ENCODE measurements at places on chromosomes 1 and 21.
A peak's percentile ranks its signal among the peaks of the same experiment; 100 is the strongest.

DNA sequence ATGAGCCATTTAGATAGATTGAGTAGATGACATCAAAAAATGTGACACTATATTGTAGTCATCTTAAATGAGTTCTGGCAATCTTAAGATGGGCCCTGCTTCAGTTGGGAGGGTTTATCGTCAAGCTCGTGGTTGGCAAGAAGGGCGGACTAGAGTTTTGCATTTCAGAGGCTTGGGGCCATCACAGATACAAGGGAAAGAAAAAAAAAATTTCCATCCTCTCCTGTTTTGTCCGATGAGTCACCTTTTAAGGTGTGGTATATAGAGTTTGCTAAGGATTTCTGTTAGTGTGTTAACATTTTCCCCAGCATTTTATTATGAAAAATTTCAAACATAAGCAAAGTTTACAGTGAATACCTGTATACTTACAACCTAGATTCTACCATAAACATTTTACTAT lies 31.8 kb upstream of the KCNQ4 start:
- DNase-seq = no peak
- H3K36me3 ChIP-seq = peaks cover 94% of the 10 kb centered on the region
- no peaks in the 10 kb centered on the region for H3K27me3 ChIP-seq
- H3K4me3 ChIP-seq = no peak overlapping the region

DNA sequence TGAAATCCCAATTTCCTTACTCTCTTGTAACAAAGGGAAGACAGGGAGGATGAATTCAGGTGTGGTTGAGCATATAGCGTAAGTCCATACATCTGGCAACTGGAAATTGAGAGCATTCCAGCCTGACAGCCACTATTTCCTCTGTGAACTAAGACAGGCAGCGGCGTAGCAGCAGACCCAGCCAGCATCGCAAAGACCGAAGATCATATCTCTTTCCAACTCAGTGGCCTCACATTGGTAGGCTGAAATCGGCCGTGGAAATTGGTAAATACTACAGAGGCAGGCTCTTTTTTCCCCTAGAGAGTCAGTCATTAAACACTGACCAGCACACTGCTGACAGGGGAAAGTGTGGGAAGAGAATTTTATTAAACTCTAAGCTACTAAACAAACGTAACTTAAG lies 43.4 kb downstream of the TARBP1 start:
- H3K36me3 ChIP-seq = no peaks in the 10 kb centered on the region
- DNase-seq = peak; percentile 13
- no peaks in the 10 kb centered on the region for H3K27me3 ChIP-seq
- H3K4me3 ChIP-seq = no peak overlapping the region

- H3K36me3 ChIP-seq = peaks cover 27% of the 10 kb centered on the region
- no peak overlapping the region for H3K4me3 ChIP-seq
- DNase-seq = peak; percentile 83
- no peaks in the 10 kb centered on the region for H3K27me3 ChIP-seq
- peak overlapping the region; percentile 63 for H3K27ac ChIP-seq
Observed at GRCh38 chr1:227094249-227094966, 154.3 kb downstream of the COQ8A start.

GRCh38 chr1:233281711-233282581 lies 13.6 kb downstream of the PCNX2 start:
- DNase-seq = peak; percentile 17
- H3K4me1 ChIP-seq = peaks cover 10% of the 10 kb centered on the region
- H3K27ac ChIP-seq = no peak overlapping the region

DNA sequence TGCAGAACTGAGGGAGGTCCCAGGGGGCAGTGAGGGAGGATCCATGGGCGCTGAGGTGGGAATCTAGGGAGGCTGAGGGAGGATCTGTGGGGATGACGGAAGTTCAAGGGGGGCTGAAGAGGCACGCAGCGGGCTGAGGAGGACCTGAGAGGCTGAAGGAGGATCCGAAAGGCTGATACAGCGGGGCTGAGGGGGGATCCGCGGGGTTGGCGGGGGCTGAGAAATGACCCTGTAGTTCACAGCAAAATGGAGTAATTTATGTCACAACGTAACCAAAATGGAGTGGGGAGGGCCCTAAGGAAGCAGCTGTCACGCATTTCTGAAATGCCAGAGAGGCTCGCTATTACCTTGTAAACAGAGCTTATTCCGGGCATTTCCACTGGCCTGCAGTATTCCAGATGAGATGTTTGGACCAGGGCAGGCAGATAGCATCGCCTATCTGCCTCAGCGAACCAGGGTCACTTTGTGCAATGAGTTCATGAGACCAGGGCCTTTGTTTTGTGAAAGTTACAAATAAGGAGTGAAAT lies 926 bp upstream of the MRPL55 start:
- H3K27ac ChIP-seq = peak overlapping the region; percentile 95
- H3K36me3 ChIP-seq = peaks cover 29% of the 10 kb centered on the region
- H3K27me3 ChIP-seq = no peaks in the 10 kb centered on the region

- no peak for DNase-seq
- H3K27me3 ChIP-seq = no peaks in the 10 kb centered on the region
- H3K4me3 ChIP-seq = no peak overlapping the region
- H3K36me3 ChIP-seq = no peaks in the 10 kb centered on the region
- no peak overlapping the region for H3K27ac ChIP-seq
- no peaks in the 10 kb centered on the region for H3K4me1 ChIP-seq
Observed at GRCh38 chr1:185112356-185112755, 44.4 kb downstream of the TRMT1L start.

- no peaks in the 10 kb centered on the region for H3K4me1 ChIP-seq
- no peak for DNase-seq
- no peaks in the 10 kb centered on the region for H3K27me3 ChIP-seq
Observed at GRCh38 chr1:77632216-77632615, 50.2 kb downstream of the ZZZ3 start.

DNA sequence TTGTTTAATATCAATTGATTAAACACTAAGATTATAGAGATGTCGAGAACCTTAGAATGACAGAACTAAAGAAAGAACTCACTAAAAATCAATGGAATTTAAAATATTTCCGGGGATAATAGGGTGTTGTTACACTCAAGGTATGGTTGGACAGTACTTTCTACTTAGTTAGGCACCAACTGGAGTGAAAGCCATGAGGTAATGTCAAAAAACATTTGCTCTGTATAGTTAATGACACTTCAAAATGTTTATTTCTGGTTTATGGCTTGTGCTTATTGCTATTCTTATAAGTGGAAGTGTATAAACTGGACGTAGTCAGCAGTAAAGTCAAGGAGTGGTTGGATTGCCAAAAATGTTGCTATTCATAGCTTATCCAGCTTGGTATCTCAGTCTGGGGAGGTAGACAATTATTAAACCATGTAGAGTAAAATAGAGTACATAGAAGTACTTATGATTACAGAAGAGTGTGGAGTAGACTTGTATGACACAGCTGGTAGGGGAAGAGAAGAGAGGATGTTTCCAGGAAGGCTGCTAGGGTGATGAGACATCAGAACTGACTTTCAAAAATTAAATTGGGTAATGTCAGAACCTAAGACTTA lies 56.5 kb upstream of the BMP8A start:
- no peaks in the 10 kb centered on the region for H3K4me1 ChIP-seq
- no peak for DNase-seq
- no peaks in the 10 kb centered on the region for H3K27me3 ChIP-seq
- H3K27ac ChIP-seq = peak overlapping the region; percentile 29
- peaks cover 99% of the 10 kb centered on the region for H3K36me3 ChIP-seq
- no peak overlapping the region for H3K4me3 ChIP-seq

- no peaks in the 10 kb centered on the region for H3K4me1 ChIP-seq
- H3K27me3 ChIP-seq = no peaks in the 10 kb centered on the region
- no peak for DNase-seq
- no peak overlapping the region for H3K4me3 ChIP-seq
Observed at GRCh38 chr1:37148663-37149062, 114.3 kb upstream of the GRIK3 start.

GRCh38 chr1:109837852-109838570 lies 72.6 kb upstream of the CSF1 start:
- DNase-seq = no peak
- H3K4me1 ChIP-seq = no peaks in the 10 kb centered on the region
- no peak overlapping the region for H3K4me3 ChIP-seq

Data from stomach (tissue), 19 donors.